ENCODE measurements at places on chromosomes 7 and 10.

- DNase-seq, result no peak
Measured at GRCh38 chr7:113996405-113996804, 77.6 kb upstream of the PPP1R3A start.

GRCh38 chr7:99953649-99954048 is 22.2 kb downstream of the AZGP1 start:
- no peak for DNase-seq

DNA sequence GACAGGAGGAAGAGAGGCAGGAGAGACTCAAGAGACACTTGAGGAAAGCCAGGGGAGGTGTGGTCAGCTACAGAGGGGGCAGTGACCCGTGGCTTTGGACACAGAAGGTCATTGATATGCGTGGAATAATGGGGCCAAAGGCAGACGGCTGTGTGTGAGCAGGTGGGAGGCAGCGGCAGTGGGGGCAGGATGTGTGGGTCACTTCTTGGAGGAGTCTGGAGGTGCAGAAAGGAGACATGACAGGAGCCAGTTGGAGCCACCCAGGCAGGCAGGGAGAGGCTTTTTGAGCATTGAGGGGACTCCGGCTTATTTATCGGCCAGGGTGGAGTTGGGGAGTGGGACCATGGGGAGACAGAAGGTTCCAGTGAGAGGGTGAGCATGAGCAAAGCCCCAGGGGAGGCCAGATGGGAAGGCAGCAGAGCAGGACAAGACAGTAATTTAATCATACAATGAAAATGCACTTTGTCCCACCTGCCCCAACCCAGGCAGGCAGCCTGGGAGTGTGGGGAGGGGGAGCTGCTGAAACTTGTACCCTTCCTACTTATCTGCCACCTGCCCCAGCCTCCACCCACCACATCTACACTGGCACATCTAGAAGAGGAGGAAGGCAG is 5.0 kb downstream of the LDB3 start:
- DNase-seq, result no peak

DNA sequence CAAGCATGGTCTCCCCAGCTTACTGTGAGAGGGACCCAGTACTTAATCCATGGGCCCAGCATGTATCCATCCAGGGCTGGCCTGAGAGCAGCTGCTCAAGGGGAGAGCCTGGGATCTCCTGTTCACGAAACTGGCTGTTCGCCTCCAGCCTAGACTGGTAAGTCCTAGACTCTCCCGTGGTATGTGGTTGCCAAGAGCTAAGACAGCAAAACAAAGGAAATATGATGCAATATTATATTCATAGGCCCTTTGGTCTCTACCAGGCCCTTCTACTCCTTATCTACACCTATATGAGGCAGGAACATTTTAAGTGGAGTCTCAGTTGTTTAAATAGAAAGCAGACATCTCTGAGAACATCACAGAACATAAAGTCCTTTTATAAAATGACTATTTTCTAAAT is 28.9 kb upstream of the STK17A start:
- DNase-seq, result no peak

DNA sequence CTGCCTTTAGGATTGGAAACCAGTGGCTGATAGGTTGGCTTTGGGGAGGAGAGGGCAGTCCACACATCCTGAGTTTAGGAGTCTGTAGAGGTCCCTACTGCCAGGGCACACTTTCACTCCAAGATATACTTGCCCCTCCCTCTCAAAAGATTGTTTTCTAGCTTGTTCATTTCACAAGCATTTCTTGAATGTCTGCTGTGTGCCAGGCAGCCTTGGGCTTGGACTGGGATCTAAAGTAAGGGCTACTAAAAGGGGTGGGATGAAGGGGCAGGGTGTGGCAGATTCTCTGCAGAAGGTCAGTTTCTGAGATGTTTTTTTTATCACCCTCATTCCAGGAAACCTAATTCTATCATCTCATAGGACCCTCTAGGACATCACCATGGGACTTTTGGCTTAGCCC is 272.4 kb downstream of the SKAP2 start:
- DNase-seq, result no peak
